ENCODE measurements at places on chromosomes 6 and 20.

- no peak for DNase-seq
These were observed 103.4 kb downstream of the FOXC1 start for GRCh38 chr6:1713016-1713600.

DNA sequence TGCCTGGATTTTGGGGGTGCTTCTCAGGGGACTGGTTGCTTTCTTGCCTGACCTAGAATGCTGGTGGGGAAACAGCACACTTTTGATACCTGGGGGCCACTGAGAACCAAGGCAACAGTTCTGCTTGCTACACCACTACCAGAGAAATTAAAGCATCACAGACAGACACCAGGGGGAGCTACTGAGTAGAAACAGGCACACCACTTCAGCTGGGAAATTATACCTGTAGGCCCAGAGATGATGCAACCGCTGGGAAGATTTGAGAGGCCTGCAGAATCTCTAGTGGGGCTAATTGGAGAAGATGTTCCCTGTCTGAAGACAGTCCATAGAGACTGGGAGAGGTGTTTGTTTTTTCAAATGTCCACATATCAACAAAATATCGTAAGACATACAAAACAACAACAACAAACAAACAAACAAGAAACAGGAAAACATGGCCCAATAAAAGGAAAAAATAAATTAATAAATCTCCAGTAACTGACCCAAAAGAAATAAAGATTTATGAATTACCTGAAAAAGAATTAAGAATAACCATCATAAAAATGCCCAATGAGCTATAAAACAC is 129.4 kb upstream of the RIN2 start:
- DNase-seq: peak; percentile 24

DNA sequence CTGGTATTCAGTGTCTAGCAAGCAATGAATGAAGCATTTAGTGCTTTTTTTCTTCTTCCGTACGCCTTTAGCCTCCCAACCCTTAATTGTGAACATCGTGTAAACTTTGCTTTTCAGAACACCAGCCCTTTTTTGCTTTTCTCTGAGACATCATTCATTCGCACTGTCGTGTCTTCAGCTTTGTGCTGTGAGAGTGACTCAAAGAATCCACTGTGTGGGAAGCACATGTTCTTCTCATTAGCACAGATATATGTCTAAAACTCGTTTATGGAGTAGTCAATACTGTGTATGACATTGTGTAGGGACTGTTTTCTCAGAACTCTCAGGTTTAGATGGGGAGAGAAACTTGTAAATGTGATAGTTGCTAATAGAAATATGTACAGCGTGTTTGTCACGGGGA is 279.1 kb downstream of the FARS2 start:
- no peak for DNase-seq

- DNase-seq: no peak
These were observed 331.9 kb upstream of the JARID2 start for GRCh38 chr6:14913931-14914330.
